Cardiac muscle cell (in vitro differentiated cells and primary cell): ENCODE measurements at places on chromosomes 3 and 15. TPM values are rescaled to one million over a fixed set of nuclear protein-coding genes. Genes with fewer than 3 reads are reported as not detected.

PP2D1 gene
- polyA plus RNA-seq, result 0.13 and 0.27 TPM in 2 replicates

TPRG1 gene
- 0.09 TPM in 1 of 2 replicates, not detected in the other for polyA plus RNA-seq

CCR5 gene
- polyA plus RNA-seq, result not detected in 2 replicates

GOLGA8N gene
- polyA plus RNA-seq, result 0.68 and 1.5 TPM in 2 replicates

KY gene
- polyA plus RNA-seq, result 0.35 and 1.1 TPM in 2 replicates

SLC25A20 gene
- polyA plus RNA-seq, result 24.0 and 28.2 TPM in 2 replicates

TMEM202 gene
- polyA plus RNA-seq, result not detected in 2 replicates

HESX1 gene
- 7.0 and 12.2 TPM in 2 replicates for polyA plus RNA-seq

DUOXA1 gene
- 0.66 TPM in 1 of 2 replicates, not detected in the other for polyA plus RNA-seq

RFC4 gene
- 34.0 and 47.4 TPM in 2 replicates for polyA plus RNA-seq

SOX14 gene
- not detected in 2 replicates for polyA plus RNA-seq

CCR1 gene
- not detected in 2 replicates for polyA plus RNA-seq

PIERCE2 gene
- polyA plus RNA-seq, result 11.0 and 16.0 TPM in 2 replicates

TAMM41 gene
- 31.4 and 33.2 TPM in 2 replicates for polyA plus RNA-seq

PARP9 gene
- 0.56 and 0.60 TPM in 2 replicates for polyA plus RNA-seq

PLA2G4E gene
- not detected in 2 replicates for polyA plus RNA-seq

CDHR4 gene
- 0.27 TPM in 1 of 2 replicates, not detected in the other for polyA plus RNA-seq

TNFAIP8L3 gene
- polyA plus RNA-seq, result 0.60 TPM in 1 of 2 replicates, not detected in the other

PLSCR4 gene
- polyA plus RNA-seq, result 0.40 and 1.3 TPM in 2 replicates

C15orf62 gene
- polyA plus RNA-seq, result 1.5 and 2.8 TPM in 2 replicates

TMEM158 gene
- 3.4 and 3.5 TPM in 2 replicates for polyA plus RNA-seq

INO80 gene
- 6.0 and 6.5 TPM in 2 replicates for polyA plus RNA-seq

NPAP1 gene
- 0.13 and 0.22 TPM in 2 replicates for polyA plus RNA-seq

SSUH2 gene
- not detected in 2 replicates for polyA plus RNA-seq

CDC25A gene
- 10.0 and 12.8 TPM in 2 replicates for polyA plus RNA-seq

IL5RA gene
- not detected in 2 replicates for polyA plus RNA-seq

TLE3 gene
- polyA plus RNA-seq, result 11.0 and 20.5 TPM in 2 replicates

KLHL6 gene
- polyA plus RNA-seq, result 0.09 TPM in 1 of 2 replicates, not detected in the other

ACAP2 gene
- 36.2 and 44.3 TPM in 2 replicates for polyA plus RNA-seq

CAMKV gene
- 0.34 TPM in 1 of 2 replicates, not detected in the other for polyA plus RNA-seq

RTP1 gene
- polyA plus RNA-seq, result not detected in 2 replicates

ZNF860 gene
- polyA plus RNA-seq, result 0.42 TPM in 1 of 2 replicates, not detected in the other

CNTN6 gene
- polyA plus RNA-seq, result not detected in 2 replicates
